ENCODE measurements at places on chromosomes 6 and 20. TPM values are rescaled to one million over a fixed set of nuclear protein-coding genes. Genes with fewer than 3 reads are reported as not detected.

Gene NOTCH4
- total RNA-seq, result 1.6 TPM

Gene ROMO1
- 351 TPM for total RNA-seq

Gene ANGPT4
- 0.05 TPM for total RNA-seq

Gene C6orf163
- 0.72 TPM for total RNA-seq

Gene ZBP1
- not detected for total RNA-seq

Gene BACH2
- total RNA-seq, result 0.65 TPM

Gene TMEM74B
- 0.72 TPM for total RNA-seq

Gene TREML2
- total RNA-seq, result not detected

Gene RHAG
- total RNA-seq, result not detected

Gene APCDD1L
- 2.4 TPM for total RNA-seq

Gene CPNE5
- 0.24 TPM for total RNA-seq

Gene GNAS
- 416 TPM for total RNA-seq

Gene PSMB9
- total RNA-seq, result 51.9 TPM

Gene MAP3K4
- 17.8 TPM for total RNA-seq

Gene CENPW
- 37.8 TPM for total RNA-seq

Gene LTB
- total RNA-seq, result not detected

Gene PSORS1C2
- not detected for total RNA-seq

Gene PNPLA1
- not detected for total RNA-seq

Gene BPIFB4
- not detected for total RNA-seq

Gene COL12A1
- total RNA-seq, result 9.0 TPM

Gene ME1
- 23.1 TPM for total RNA-seq

Gene C6orf58
- total RNA-seq, result 0.21 TPM

Gene MAFB
- 0.62 TPM for total RNA-seq

Gene KCNS1
- not detected for total RNA-seq

Gene RNF182
- 10.6 TPM for total RNA-seq

Gene MYLIP
- total RNA-seq, result 2.4 TPM

Gene ZNF311
- total RNA-seq, result 1.2 TPM

Gene VGLL2
- total RNA-seq, result not detected

Gene CTAGE9
- total RNA-seq, result not detected

Gene C6orf132
- 0.02 TPM for total RNA-seq

Gene DUSP15
- total RNA-seq, result 2.5 TPM

Gene GTSF1L
- not detected for total RNA-seq

All from A172 (cell line).